T-cell (primary cell): ENCODE measurements at places on chromosomes 6 and 20. TPM values are rescaled to one million over a fixed set of nuclear protein-coding genes. Genes with fewer than 3 reads are reported as not detected.
A peak's percentile ranks its signal among the peaks of the same experiment; 100 is the strongest.

THEMIS gene
- 61.3 TPM for total RNA-seq

DNA sequence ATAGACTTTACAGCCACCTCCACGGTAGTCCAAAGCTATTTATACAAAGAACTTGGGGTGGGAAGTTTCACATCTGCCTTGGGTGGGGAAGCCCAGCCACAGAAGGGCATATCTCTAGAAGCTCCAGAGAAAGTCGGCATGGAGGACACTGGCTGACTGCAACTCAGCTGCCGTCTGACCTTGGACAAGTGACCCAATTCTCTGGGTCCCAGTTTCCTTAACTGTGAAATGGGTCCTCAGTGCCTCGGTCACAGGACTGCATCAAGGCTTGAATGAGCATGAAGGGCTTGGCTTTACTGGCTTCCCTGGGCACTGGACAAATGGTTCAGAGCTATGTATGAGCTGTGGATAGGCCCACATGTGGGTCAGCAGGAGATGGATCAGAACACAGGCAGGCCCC is 58.6 kb downstream of the NOL4L start:
- peak overlapping the region; percentile 71 for H3K27ac ChIP-seq
- no peak for DNase-seq
- peaks cover 84% of the 10 kb centered on the region for H3K4me1 ChIP-seq
- peaks cover 19% of the 10 kb centered on the region for H3K36me3 ChIP-seq
- no peak overlapping the region for H3K4me3 ChIP-seq
- H3K27me3 ChIP-seq: no peaks in the 10 kb centered on the region

DNA sequence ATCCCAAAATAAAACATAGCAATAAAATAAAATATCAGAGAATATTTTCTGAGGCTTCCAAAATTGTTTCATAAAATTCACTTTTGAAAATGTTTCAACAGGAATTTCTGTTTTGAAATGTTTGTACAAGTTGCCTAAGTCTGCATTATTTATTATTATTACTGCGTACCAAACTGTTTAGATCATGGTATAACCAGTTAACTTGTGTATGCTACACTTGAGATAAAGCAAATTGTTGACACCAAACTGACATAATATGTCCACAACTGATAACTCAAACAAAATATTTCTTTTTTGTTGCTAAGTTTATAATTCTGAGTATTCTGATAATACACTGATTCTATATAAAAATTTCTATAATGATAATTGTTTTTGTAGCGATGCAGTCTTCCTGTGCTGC is 531.8 kb upstream of the EYS start:
- no peak for DNase-seq
- H3K27ac ChIP-seq: no peak overlapping the region
- H3K4me1 ChIP-seq: no peaks in the 10 kb centered on the region
- H3K27me3 ChIP-seq: no peaks in the 10 kb centered on the region

OLIG3 gene
- total RNA-seq: not detected

DNA sequence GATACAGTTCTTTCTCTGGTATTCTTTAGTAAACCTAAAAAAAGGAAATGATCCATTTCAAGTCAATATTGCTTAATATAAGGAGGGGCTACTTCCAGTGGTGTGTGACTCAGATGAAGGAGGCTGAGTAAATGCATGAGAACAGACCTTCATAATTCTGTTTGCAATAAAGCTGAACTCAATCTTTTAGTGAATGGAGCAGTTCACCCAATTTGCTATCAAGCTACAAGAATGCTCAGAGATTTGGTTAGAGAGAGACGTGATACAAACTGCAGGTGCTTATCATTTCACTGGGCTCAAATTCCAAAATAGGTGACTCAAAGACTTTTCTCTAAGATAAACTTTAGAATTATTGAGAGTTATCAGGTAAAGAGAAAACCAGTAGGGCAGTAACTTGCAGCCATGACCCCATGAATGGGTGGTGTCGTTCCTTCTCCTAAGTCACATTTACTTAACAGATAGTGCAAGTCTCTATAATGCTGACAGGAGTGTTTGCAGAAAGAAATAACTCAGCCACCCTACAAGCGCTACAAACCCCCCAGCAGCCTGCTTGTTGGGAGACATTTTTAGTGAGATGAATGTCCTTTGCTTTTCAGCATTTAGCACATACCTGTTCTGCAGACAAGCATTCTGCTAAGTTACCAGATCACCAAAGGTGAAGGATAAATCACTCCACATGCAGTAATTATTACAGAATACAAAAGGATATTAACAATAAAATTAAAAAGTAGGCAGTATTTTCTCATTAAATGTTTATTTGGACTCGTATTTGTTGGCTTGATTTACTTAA is 16.4 kb upstream of the BLOC1S5 start:
- H3K36me3 ChIP-seq: peaks cover 2% of the 10 kb centered on the region
- H3K4me1 ChIP-seq: no peaks in the 10 kb centered on the region
- no peaks in the 10 kb centered on the region for H3K27me3 ChIP-seq

KIAA0408 gene
- total RNA-seq: 2.2 TPM

DNA sequence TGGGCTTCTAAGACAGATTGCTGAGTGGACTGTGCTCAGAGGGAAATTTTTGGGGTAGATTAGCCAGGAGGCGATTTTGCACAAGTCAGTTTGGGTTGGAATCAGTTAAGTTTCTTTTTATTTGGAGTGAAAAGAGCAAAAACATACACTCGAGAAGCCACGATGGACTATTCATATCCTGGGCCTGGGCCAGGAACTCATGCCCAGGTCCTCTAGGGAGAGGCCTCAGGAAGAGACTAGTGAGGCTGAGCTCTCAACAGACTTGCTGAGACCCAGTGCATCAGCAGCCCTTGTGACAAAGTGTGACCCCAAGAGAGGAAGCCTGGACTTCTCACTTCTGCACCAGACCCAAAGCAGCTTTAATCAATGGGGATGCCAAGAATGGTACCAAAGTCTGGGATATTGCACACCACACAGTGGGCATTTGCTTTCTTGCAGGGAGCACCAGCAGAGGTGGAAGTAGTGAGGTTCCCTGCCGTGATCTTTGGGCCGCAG is 61.6 kb upstream of the MAFB start:
- no peaks in the 10 kb centered on the region for H3K4me1 ChIP-seq
- H3K27ac ChIP-seq: no peak overlapping the region
- no peaks in the 10 kb centered on the region for H3K27me3 ChIP-seq
- DNase-seq: no peak
- no peaks in the 10 kb centered on the region for H3K36me3 ChIP-seq

TFAP2C gene
- total RNA-seq: not detected

NR2E1 gene
- not detected for total RNA-seq

- no peaks in the 10 kb centered on the region for H3K27me3 ChIP-seq
- H3K4me1 ChIP-seq: no peaks in the 10 kb centered on the region
- no peak overlapping the region for H3K27ac ChIP-seq
- peaks cover 2% of the 10 kb centered on the region for H3K36me3 ChIP-seq
These were observed 19.8 kb downstream of the PPARD start for GRCh38 chr6:35362200-35362599.

- no peak overlapping the region for H3K27ac ChIP-seq
- H3K36me3 ChIP-seq: no peaks in the 10 kb centered on the region
- peaks cover 50% of the 10 kb centered on the region for H3K4me1 ChIP-seq
- H3K4me3 ChIP-seq: no peak overlapping the region
- H3K27me3 ChIP-seq: no peaks in the 10 kb centered on the region
These were observed 24.4 kb downstream of the BHLHE23 start for GRCh38 chr20:62982124-62983075.

GRCh38 chr6:75481936-75482593 is 11.5 kb downstream of the FILIP1 start:
- no peaks in the 10 kb centered on the region for H3K36me3 ChIP-seq
- H3K4me1 ChIP-seq: no peaks in the 10 kb centered on the region
- DNase-seq: no peak
- no peak overlapping the region for H3K4me3 ChIP-seq

DNA sequence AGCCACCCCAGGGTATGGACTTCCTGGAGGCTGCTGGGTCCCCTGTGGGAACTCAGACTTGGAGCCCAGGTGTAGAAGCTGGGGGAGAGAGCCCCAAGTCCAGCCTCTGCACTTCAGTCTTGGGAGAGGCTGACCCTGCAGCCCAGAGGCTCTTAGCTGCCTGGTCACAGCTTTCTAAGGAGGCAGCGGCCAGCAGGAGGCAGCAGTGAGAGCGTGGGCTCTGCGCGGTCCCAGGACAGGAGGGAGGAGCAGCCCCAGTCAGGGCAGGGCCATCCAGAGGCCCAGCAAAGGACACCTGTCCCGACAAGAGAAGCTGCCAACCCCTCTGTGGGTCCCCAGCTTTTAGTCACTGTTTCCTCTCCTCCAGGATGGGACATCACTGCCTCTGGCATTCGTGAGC is 9.4 kb downstream of the TREML2 start:
- H3K4me1 ChIP-seq: peaks cover 34% of the 10 kb centered on the region
- DNase-seq: peak; percentile 45
- no peak overlapping the region for H3K27ac ChIP-seq
- H3K36me3 ChIP-seq: no peaks in the 10 kb centered on the region
- H3K4me3 ChIP-seq: no peak overlapping the region

EYS gene
- not detected for total RNA-seq

DNA sequence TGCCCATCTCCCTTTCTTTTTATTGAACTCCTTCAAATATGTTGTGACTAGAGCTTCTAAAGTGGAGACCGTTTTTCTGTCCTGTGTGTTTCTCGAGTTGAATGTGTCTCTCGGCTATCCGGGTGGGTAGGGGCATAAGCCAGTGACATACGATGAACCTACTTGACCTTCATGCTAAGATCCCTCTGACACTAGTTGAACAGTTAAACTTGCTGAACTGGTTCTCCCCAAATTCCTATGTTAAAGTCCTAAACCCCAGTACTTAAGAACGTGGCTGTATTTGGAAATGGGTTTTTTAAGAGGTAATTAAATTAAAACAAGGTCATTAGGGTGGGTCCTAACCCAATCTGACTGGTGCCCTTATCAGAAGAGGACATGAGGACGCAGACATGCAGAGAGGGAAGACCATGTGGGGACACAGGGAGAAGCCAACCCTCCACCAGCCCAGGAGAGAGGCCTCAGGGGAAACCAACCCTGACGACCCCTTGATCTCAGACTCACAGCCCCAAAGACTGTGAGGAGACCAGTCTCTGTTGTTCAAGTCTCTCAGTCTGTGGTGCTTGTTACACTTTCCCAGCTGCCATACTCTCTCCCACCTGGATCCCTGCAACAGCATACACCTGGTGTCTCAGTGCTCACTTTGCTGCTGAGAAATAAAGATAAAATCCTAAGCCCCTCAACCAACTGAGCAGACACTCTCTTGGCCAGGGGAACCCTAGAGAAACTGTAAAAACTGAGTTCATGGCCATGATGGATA is 208.4 kb downstream of the MYLK4 start:
- peak overlapping the region; percentile 12 for H3K4me3 ChIP-seq
- H3K4me1 ChIP-seq: peaks cover 13% of the 10 kb centered on the region
- H3K27ac ChIP-seq: no peak overlapping the region
- H3K36me3 ChIP-seq: no peaks in the 10 kb centered on the region
- no peak for DNase-seq

DNA sequence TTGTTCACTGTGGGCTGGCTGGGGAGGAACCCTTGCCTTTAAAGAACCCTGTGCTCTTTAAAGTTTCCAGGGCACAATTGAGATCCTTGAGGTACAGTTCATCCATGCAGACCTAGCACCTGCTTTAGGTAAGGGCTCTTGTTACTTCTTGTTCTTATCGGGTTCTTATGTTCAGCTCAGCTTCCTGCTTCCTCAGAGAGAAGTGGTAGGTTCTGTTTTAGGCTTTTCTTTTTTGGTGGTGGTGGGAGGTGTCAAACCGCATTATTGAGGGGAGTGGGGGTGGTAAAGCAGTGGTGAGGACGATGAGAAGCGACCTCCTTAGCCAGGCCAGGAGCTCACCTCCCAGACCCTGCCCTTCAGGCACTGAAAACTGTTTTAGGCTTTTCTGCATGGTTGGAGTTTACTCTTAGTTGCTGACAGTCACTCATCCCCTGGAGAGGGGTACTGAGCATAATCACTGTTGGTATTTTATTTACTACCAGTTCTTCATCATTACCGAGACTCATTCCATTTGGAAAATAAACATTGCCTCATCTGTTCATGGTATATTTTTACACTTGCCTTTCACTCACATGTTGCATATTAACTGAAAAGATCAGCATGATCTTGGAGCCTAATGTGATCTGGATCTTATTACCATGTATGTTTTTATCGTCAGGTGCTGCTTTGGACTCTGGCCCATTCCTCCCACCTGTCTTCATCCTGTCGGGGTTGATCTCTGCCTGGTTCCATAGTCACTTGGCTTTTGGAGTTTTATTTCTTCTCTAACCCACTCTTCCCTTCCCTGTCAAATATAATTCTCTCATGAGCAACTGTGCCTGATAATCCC is 35.4 kb downstream of the SLC16A10 start:
- H3K27me3 ChIP-seq: no peaks in the 10 kb centered on the region
- peaks cover 12% of the 10 kb centered on the region for H3K4me1 ChIP-seq
- H3K4me3 ChIP-seq: no peak overlapping the region
- H3K27ac ChIP-seq: peak overlapping the region; percentile 32
- no peaks in the 10 kb centered on the region for H3K36me3 ChIP-seq

DNA sequence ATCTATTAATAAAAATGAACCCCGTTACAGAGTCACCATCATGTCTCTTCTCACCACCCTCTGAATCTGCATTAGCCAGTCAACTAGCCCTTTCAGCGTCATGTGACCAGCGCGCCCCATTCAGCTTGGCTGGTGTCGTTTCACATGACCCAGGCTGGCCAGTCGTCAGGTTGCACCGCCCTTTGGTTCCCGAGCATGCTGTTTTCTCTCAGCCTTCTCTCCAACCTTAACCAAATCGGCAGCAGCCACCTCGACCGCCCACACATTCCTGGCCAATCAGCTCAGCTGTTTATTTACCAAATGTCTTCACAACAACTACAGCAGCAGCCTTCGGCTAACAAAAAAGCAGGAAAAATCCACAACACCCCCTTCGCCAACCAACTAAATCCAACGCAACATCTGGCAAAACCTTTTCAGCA is 5.6 kb downstream of the SRSF3 start:
- H3K36me3 ChIP-seq: peaks cover 15% of the 10 kb centered on the region
- H3K4me3 ChIP-seq: peak overlapping the region; percentile 38
- H3K4me1 ChIP-seq: peaks cover 51% of the 10 kb centered on the region
- peak overlapping the region; percentile 98 for H3K27ac ChIP-seq
- no peaks in the 10 kb centered on the region for H3K27me3 ChIP-seq

DNA sequence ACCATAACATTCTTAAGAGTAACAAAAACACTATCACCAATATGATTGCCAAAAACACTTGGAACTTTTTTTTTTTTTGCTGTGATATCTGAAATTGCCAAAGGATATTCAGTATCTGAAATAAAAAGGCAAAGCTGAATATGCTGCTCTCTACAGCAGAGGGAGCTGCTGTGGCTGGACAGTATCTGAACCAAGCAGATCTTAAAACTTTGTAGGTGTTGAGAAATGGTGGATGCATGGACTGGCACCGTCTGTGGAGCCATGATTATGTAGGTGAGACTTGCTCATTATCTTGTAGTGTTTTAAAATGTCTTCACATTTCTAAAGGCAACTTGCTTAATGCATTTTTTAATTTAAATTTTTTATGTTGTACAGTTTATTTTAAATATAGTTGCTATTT is 9.2 kb downstream of the PDCD2 start:
- DNase-seq: no peak
- no peak overlapping the region for H3K27ac ChIP-seq
- peaks cover 3% of the 10 kb centered on the region for H3K36me3 ChIP-seq
- no peak overlapping the region for H3K4me3 ChIP-seq

FAM83C gene
- total RNA-seq: not detected

- no peaks in the 10 kb centered on the region for H3K36me3 ChIP-seq
- DNase-seq: no peak
- H3K27me3 ChIP-seq: no peaks in the 10 kb centered on the region
- H3K27ac ChIP-seq: no peak overlapping the region
These were observed 79.6 kb downstream of the RCAN2 start for GRCh38 chr6:46411456-46412197.

- peaks cover 3% of the 10 kb centered on the region for H3K4me1 ChIP-seq
These were observed 59.0 kb upstream of the EEF1A1 start for GRCh38 chr6:73579851-73580246.

GRCh38 chr20:41173791-41174341 is 36.5 kb downstream of the PLCG1 start:
- no peak overlapping the region for H3K4me3 ChIP-seq
- no peaks in the 10 kb centered on the region for H3K4me1 ChIP-seq
- peaks cover 25% of the 10 kb centered on the region for H3K36me3 ChIP-seq
